ENCODE measurements at places on chromosomes 2 and 18.

DNA sequence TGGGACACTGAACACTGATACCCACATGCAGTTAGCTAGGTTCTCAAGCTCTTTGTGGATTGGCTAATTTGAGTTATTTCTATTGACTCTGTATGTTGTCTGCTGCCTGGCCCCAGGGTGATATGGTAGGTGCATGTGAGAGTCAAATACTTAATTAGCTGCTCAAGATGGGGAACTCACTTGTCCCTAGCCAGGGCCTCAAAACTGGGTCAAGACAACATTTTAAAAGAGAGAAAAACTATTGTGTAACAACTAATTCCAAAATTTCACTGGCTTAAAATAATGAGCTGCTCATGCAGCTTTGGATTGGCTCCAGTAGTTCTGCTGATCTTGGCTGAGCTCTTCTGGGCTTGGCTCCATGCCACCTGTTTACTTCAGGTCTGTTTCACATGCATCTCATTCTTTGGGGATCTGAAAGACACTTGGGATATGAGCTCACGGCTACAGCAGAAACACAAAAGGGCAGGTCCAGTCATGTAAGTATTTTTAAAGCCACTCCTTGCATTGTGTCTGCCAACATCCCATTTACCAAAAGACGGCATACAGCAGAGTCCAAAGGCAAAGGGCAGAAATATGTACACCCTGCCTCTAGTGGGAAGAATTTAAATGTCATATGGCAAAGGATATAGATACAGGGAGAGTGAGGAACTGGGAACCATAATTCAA lies 716.8 kb downstream of the SUCLG1 start:
- DNase-seq: peak; percentile 15

GRCh38 chr2:136436936-136437335 lies 319.0 kb upstream of the CXCR4 start:
- DNase-seq: no peak

DNA sequence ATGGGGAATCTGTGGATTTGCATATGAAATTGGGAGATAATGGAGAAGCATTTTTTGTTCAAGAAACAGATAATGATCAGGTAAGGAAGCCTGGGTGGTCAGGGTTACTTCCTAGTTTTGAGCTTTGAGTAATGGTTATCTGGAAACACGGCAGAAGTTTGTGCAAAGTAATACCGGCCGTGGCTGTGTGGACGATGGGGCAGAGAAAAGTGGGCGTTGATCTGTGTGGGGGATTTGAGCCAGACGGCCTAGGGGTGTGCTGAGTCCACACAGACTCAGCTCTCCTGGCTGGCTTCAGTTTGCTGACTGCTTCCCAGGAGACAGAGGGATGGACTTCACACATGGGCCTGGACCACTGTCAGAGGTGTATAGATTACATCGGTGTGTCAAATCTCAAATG lies 21.3 kb downstream of the LPIN1 start:
- DNase-seq: no peak

DNA sequence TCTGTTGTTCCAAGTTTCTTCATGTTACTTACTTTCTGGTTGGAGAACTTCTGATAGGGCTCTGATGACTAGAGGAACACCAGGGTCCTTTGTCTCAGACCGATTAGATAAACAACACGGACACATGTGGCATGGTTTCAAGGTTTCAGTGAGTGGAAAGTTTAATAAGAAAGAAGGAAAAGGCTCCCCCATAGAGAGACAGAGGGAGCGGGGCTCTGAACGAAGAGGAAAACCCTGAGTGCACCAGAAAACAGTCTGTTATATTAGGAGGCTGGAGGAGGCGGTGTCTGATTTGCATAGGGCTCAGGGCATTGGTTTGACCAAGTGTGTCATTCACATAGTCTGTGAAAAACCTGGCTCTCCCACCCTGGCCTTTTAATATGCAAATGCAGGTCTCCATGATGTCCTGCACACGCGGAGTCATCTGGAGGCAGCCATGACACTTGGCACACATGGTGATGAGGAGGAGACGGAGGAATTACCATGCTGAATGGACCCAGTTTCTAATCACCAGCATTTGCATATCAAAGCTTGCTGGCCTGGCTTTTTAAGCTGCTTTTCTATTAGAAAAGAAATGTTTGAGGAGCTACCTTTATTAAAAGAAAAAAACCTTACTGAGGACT lies 94.2 kb downstream of the PTPN4 start:
- DNase-seq: no peak

- DNase-seq: no peak
These were observed 20.1 kb upstream of the CHN1 start for GRCh38 chr2:175025233-175025632.

DNA sequence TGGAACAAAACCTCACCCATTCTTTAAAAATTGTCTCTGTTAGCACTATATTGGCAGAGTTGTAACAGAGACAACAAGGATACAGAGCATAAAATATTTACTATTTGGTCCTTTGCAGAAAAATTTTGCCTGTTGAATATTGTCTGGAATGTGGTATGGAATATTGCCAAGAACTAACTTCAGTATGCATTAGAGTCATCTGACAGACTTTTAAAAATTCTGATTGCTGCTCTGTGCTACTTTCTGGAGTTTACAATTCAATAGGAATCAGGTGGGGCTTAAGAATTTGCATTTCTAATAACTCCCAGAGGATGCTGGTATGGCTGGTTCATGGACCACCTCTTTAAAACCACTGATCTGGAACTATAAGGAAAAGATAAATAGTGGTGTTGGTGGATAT lies 32.8 kb upstream of the NYAP2 start:
- no peak for DNase-seq

GRCh38 chr2:111706481-111707001 lies 177.5 kb downstream of the ANAPC1 start:
- DNase-seq: no peak

- DNase-seq: no peak
These were observed 98.9 kb downstream of the MYT1L start for GRCh38 chr2:2232167-2232566.

- no peak for DNase-seq
These were observed 72.4 kb upstream of the GPC1 start for GRCh38 chr2:240362826-240363745.

DNA sequence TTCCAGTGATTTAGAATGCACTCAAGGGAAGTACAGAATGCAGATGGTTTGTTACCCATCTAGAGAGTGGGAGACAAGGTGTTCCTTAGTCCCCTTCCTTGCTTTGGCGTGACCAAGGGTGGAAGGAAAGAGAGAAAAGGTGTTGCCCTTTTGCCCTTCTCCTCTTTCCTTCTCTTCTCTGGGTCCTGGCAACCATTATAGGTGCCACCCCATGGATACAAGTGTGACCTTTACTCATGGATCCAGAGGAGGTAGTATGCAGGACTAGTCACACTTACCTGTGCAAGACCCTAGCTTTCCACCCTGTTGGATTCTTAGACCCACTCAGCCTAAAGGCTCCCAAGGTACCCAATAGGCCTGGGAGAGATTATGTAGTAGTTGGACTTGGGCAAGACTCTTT lies 11.6 kb upstream of the RBFA start:
- peak; percentile 9 for DNase-seq

- no peak for DNase-seq
These were observed 107.7 kb downstream of the MDH1 start for GRCh38 chr2:63696496-63696895.

DNA sequence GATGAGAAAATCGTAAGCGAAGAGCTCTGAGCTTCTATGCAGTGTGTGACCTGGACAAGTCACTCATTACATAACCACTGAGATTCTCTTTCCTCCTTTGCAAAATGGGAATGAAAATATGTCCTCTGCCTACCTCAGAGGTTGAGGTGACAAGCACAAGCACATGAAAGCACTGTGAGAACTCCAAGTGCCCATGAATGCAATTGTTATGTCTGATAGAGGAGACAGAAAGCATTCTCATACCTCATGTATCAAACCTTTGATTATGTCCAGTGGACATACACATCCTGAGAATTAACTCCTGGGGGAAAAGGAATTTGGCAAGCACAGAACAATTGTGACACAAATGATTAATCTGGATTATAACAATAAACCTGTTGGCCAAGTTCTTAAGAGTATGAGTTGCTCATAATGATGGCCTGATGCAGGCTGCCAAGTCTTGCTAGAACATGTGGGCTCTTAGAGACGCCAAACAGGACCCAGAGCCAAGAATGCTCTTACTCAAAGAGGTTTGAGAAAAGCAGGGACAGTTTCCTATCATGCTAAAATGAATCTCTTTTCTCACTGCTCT lies 8.5 kb upstream of the RMDN2 start:
- DNase-seq: peak; percentile 98

GRCh38 chr2:73350035-73350691 lies 35.5 kb upstream of the ALMS1 start:
- no peak for DNase-seq

- no peak for DNase-seq
These were observed 25.4 kb downstream of the FAM98A start for GRCh38 chr2:33573657-33574056.

GRCh38 chr2:159860581-159861310 lies 62.7 kb upstream of the CD302 start:
- DNase-seq: no peak

- DNase-seq: no peak
These were observed 87.6 kb downstream of the THADA start for GRCh38 chr2:43508209-43508608.

GRCh38 chr18:8391068-8391467 lies 218.2 kb upstream of the RAB12 start:
- DNase-seq: no peak

- no peak for DNase-seq
These were observed 70.0 kb upstream of the PPP1CB start for GRCh38 chr2:28681606-28682005.

GRCh38 chr2:43217228-43218154 lies 8.9 kb downstream of the ZFP36L2 start:
- no peak for DNase-seq

GRCh38 chr2:138418453-138418852 lies 83.1 kb upstream of the SPOPL start:
- DNase-seq: no peak

- DNase-seq: peak; percentile 26
These were observed 491.0 kb downstream of the CDH2 start for GRCh38 chr18:27685807-27686412.

DNA sequence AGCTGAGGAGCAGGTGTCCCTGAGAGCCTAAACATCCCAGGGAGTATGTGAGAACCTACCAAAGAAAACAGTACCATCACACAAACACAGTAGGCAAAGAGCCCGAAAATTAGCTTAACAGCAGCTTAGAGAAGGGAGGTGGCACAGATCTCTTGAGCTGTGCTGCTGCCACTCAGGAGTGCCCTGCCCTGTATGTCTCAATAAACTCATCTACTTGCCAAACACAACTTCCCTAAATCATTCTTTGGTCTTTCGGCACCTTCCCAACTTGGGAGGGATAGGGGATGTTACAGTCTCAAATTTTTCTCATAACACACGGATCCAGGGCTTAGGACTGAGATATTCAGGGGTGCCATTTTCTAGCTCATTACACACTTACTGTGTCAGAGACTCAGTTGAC lies 45.3 kb upstream of the C1D start:
- DNase-seq: no peak

GRCh38 chr18:80033181-80034067 lies 810 bp upstream of the RBFA start:
- peak; percentile 2 for DNase-seq

- DNase-seq: no peak
These were observed 447.2 kb upstream of the TNP1 start for GRCh38 chr2:217307023-217307422.

- no peak for DNase-seq
These were observed 52.0 kb downstream of the OXER1 start for GRCh38 chr2:42711896-42712295.

- DNase-seq: no peak
These were observed 20.5 kb upstream of the TNFAIP6 start for GRCh38 chr2:151336863-151337371.

DNA sequence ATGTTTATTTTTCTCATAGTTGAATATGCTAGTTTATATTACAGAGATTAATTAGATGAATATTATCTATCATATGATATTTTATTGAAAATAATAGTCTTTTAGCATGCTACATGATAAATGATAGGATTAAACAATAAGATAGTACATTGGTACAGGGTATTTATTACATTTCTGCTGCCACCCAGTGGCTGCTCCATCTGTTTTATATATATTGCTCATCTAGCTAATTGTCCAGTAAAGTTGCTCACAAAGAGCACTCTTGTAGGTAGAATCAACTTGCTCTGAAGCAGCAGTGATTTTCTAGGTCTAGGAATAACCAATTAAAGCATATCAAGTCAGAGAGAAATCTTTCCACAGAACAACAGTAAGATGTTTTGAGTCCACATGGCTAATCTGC lies 183.3 kb downstream of the ASXL3 start:
- DNase-seq: peak; percentile 43

- no peak for DNase-seq
These were observed 600.4 kb upstream of the KLHL29 start for GRCh38 chr2:22784566-22784965.

- DNase-seq: no peak
These were observed 68.2 kb downstream of the PIKFYVE start for GRCh38 chr2:208334230-208334629.
